NCI-H2029 (cell line): ENCODE measurements at places on chromosomes 1 and 21.

DNA sequence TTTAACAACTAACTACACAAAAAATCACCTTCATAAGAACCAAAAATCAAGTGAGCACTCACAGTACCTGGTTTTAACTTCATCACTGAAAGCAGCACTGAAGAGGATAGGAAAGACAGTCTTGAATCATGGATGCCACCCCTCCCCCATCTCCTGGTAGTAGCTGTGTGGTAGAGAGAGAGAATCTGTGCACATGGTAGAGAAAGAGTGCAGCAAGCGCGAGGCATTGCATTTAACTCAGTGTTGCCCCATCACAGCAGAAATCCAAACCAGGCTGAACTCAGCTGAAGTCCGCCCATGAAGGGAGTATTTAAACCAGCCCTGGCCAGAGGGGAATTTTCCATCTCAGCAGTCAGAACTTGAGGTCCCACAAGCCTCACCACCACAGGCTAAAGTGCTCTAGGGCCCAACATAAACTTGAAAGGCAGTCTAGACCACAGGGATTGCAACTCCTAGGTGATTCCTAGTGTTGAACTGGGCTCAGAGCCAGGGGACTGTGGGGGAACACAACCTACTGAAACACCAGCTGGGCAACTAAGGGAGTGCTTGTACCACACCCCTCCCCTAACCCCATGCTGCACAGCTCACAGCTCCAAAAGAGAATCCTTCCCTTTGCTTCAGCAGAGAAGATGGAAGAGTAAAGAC, 38.4 kb downstream of the VAV3 start:
- DNase-seq = no peak

DNA sequence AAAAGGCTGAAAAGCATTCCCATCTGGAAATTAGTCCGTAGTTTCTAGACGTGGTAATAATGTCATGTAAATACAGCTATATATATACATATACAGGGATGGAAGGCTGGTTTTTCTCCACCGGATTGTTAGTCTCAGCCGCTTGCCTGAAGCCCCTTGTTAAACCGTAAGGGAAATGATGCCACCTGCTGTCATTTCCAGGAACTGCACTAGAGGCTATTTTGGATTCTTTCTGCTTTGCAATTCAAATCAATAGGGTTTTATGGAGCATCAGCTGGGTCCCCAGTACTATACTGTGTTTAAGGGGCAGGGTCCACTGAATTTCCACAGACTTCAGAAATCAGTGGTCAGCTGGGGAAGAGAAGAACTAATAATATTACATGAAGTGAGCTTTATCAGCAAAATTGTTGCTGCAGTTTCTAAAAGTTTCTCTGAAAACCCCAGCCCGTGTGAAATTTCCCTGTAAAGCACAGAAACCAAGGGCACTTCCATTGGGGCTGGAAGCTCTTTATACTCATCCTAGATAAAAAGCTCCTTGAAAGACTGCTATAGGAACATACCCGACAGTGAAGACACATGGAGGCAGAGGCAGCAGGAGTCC, 33.8 kb upstream of the MPZL1 start:
- DNase-seq = peak; percentile 14

DNA sequence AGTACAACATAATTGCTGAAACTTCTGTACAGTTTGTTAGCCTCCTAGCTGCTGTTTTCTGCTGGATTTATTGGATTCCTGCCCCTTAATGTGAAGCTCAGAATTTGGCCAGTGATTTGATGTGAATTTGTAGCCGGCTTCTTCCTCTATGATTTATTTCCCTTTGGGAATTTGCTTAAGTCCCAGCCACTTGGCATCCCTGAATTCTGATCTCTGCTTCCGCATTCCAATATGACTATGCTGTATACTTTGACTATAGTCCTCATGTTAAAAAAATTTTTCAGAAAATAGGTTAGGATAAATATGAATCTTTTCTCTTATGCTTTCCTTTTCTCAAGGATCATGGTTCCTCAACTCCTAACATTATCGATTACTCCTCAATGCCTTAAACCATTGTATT, 12.4 kb upstream of the LRIF1 start:
- no peak for DNase-seq

- no peak for DNase-seq
Observed at GRCh38 chr1:34070201-34070836, 94.7 kb downstream of the CSMD2 start.

DNA sequence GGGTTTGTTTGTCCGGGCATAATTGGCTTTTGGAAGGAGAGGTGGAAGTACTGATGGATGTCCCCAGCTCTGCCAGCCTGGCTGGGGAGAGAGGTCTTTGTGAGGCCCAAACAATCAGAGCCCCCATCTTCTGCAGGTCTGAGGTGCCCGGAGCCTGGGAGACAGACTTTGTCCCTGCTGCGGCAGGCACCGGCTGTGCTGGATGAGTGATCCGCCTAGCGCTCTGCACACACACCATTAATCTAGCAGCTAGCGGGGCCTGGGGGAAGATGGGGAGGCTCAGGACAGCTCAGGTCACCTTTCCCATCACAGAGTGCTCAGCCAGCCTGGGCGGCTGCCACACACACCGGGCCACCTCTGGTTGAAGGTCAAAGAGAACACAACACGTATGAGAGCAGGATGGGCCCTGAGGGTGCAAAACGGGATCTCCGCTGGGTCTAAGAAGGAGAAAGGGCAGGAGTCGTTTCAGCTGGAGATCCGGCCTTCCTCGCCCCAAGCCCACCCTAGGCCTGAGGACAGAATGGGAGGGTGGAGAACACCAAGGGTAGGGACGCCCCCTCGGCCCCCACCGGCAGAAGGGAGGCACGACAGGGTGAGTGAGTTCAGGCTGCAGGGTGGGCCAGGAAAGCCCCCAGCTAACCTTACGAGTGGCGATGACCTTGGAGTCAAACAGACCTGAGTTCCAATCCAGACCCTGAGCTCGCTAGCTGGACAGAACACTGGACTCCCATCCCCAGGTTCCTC, 341.8 kb downstream of the NPHP4 start:
- DNase-seq = no peak

DNA sequence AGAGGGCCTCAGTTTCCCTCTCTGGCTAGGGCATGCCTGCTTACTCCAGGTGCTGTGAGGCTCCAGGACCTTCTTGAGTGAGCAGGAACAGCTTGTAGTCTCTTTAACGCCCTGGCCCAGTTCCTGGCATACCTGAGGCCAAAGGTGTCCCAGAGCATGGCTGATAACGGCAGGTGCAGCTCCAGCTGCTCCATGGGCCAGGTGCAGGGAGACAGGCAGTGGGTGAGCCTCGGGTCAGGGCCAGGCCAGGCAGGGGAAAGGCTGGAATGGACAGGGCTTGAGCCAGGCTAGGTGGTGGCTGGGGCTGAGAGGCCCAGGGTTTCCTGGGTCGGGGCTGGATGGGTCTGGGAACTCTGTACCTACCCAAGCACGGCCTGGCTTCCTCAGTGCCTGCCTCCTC, 18.3 kb downstream of the EDN2 start:
- peak; percentile 79 for DNase-seq

DNA sequence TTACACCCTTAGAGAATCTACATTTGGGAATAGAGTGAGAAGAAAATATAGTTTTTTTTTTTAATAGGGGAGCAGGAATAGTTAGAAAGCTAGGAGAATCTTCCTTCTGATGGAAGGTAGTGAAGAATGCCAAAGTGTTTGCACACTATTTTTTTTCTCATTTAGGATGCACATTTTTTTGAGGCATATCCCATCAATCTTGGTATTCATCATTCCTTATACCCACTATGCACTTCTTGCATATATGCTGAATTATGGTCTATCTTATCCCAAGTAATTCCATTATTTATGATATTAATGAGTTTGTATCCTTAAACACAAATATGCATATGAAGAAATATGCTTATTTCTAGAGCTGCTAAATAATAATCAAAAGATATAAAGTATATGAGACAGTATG, 28.4 kb downstream of the HSPA13 start:
- no peak for DNase-seq

GRCh38 chr1:66250075-66250474, 283.9 kb upstream of the SGIP1 start:
- no peak for DNase-seq

DNA sequence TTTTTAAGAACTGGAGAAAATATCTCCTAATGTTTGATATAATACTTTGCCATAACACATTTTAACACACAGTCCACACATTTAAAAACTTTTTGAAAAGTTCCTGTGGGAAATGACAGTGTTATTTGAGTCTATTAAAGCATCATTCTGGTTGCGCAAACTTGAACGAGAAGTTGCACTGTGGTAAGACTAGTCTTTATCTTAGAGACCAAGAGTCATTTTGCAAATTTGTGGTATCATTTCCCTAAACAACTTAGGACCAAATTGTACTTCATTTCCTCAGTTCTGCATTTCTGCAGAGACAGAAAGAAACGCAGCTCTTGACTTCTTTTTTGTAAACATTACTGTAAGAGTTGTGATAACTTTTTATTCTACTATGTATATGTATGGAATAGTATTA, at the start of gene RGS18:
TSS of gene RGS18 (plus strand) at position 282 of the 400 bp plus-strand sequence. CDS start 176 bp downstream, outside the sequence.
- DNase-seq = no peak

DNA sequence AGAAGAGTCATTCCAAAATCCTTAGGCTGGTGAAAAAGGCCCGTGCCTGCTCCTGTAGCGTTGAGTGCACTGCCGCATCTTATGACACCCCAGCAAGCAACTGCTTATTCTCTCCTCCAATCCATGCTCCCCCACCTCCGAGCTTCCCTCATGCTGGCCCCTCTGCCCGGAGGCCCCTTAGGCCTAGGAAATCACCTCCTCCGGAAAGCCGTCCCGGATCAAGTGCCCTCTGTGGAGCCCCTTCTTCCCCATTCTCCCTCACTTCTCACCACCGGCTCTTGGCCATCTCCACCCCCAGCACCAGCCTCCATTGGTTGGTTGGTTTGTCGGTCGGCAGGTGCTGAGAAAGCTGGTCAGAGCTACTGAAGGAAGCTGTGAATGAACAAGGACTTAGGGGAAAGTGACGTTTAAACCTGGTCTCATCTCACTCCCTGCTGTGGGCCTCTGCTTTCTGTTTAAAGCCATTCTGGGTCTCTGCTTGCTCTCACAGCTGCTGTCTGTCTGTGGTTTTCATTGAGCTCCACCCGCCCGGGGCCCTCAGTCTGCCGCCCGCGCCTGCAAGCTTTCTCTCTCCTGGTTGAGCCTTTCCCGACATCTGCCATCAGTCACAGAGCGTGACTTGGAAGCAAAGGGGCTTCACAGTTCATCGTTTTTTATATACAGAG, 122.2 kb downstream of the KCNN3 start:
- DNase-seq = no peak

DNA sequence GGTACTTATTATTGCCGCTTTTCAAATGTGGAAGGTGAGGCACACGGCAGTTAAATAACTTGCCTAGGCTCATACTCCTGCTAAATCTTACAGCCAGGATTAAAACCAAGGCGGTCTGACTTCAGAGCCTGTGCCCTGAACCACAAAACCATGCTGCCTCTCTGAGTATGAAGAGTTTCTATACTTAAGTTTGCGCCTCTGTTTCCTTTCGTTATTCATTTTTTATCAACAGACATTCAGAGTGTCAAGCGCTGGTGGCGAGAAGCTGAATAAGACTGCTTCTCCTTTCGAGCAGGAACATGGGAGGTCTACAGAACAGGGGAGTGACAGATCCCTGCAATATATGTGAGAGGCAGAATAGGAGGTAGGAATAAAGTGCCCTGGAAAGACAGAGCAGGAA, 96.0 kb upstream of the DUSP10 start:
- no peak for DNase-seq

- DNase-seq = no peak
Observed at GRCh38 chr1:97042551-97042950, 321.0 kb downstream of the PTBP2 start.

DNA sequence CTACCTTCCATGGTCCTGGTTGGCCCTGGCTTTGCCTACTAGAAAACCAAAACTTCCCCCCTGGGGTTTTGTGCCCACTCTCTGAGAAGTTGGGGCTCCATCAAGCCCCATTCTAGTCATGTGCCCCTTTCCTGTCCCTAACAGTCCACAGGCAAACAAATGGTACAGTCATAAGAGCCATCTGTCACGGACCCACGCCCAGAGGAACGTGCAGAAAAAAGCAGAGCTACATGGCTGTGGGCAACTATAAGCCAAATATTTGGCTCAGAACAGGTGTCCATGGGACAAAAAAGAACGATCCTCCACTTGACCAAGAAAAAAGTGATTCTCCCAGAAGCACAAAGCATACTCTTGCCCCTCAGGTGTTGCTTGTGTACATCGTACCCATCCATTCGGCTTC, 14.6 kb upstream of the TRNAU1AP start:
- no peak for DNase-seq

- DNase-seq = no peak
Observed at GRCh38 chr1:232145768-232146167, 484.2 kb downstream of the SIPA1L2 start.

GRCh38 chr1:17340358-17340757, 31.6 kb upstream of the PADI6 start:
- DNase-seq = no peak

DNA sequence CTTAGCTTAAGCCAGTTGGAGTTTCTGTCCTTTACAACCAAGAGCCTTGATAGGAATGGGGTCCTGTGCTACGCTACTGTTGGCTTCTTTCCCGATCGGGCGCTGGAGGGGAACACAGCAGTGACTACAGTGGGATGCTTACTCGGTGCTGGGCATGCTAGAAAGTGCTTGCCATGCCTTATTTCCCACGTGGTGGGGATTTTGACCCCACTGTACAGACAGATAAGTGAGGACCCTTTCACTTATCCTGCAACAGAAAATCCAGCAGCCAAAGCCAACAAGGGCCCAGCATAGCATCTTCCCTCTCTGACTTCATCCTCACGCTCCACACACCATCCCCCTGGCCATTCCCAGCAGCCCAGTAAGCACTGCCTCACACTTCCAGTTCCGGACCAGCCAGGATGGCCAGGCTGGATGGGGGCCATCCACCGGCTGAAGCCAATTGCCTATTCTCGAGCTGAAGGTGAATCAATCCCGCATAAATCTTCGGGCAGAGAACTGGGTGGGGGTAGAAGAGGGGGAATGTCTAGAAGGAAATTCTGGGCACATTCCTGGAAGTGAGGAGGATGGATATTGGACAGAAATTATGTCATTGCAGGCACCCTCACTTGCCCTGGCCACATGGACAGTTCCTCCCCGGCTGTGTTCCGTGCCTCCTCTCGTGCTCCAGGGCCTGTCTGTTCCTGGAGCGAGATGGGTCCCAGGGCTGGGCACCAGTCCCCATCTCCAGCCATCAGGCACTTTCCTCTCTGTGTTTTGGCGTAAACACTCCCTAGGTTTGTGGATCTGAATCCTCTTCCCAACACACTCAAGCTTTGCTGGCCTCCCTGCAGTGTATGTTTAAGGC, 2.0 kb upstream of the ABCG1 start:
- no peak for DNase-seq

GRCh38 chr21:43781846-43782245, 5.7 kb upstream of the CSTB start:
- no peak for DNase-seq
